Stimulated activated CD8-positive, alpha-beta memory T cell treated with anti-CD3 and anti-CD28 coated beads, Interleukin-2, amount 100 ng/mL, for 48 hours (primary cell): ENCODE measurements at places on chromosomes 3 and 15.

GRCh38 chr15:70491201-70491621 is 272.1 kb downstream of the UACA start:
- no peak for DNase-seq

DNA sequence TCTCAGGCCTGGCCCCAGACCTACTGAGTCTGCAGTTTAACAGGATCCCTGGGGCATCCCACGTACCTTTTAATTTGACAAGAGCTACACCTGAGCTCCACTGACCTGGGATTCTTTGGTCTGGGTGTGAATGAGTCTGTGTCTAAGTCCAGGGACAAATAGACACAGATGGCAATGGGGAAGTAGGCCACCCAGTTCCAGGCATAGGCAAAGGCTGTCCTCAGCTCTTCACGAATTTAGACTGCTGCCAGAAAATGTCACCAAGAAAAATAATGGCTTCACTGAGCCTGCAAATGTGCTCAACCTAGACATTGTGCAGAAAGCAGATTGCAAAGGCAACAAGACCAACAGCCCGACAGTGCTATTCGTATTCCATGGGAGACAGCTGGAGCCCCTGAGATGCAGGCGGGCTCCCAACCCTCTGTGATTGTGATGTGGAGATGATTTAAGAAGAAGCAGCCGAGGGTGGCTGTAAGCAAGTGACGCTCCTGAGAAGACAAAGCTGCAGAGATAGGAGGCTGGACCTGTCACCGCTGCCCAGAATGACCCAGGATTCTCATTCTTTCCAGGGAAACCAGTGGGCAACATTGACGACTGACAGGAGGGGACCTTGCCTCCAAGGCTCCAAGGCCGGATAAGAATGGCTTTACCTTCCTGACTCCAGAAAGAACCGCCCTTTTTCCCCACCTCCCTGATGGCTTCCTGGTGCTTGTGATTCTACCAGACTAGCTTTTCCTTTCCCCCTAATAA is 39.8 kb upstream of the IREB2 start:
- no peak for DNase-seq

DNA sequence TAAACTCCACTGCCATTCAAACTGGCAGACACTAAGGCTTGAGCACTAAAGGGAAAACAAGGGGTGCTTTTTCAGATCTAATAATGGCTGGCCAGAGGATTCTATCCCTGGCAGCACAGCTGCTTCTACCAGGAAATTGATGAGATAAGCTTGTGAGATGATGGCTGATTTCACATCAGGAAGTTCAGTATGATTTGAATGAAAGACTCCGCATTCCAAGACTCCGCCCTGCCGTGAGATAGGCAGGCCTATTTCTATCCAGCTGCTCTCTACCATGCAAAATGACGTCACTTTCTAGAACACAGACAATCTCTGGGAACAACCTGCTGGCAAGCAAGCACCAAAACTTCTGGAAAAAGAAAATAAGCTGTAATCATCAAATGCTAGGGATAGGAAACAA is 171.8 kb downstream of the WDR76 start:
- DNase-seq = no peak

- no peak for DNase-seq
Observed at GRCh38 chr3:186540835-186541226, 3.3 kb downstream of the CRYGS start.

DNA sequence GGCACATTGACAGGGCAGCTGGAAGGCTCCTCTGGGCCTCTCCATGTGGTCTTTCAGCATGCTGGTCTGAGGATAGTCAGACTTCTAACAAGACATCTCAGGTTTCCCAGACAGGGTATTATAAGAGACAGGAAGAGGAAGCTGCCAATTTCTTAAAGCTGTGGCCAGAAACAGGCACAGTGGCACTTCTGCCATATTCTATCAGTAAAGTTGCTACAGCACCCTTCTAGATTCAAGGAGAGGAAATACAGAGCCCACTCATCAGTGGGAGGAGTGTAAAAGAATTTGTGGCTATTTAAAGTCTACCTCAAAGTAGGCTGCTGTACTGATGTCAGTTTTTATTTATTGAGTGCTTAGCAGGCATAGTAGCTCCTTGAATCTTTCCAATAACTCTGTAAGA is 55.5 kb downstream of the BTD start:
- no peak for DNase-seq

- no peak for DNase-seq
Observed at GRCh38 chr3:193310914-193311723, 67.4 kb downstream of the ATP13A5 start.

DNA sequence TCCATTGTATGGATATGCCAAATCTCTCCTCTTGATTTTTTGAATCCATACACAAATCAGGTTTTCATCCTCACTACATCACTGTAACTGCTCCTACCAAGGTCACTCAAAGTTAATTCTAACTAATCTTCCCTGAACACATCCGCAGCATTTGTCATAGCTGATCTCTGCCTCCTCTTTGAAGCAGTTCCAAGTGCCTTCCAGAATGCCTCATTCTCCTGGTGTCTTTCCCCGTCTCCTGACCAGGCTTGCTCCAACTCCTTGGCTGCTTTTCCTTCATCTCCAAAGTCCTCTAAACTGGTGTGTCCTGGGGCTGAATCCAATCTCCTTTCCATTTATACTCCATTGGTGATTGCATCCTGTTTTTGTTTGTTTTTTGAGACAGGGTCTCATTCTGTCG is 26.8 kb downstream of the KLHDC8B start:
- no peak for DNase-seq

- no peak for DNase-seq
Observed at GRCh38 chr3:69113536-69113935, 8.9 kb downstream of the LMOD3 start.

- no peak for DNase-seq
Observed at GRCh38 chr15:80459380-80459779, 55.2 kb downstream of the ARNT2 start.

DNA sequence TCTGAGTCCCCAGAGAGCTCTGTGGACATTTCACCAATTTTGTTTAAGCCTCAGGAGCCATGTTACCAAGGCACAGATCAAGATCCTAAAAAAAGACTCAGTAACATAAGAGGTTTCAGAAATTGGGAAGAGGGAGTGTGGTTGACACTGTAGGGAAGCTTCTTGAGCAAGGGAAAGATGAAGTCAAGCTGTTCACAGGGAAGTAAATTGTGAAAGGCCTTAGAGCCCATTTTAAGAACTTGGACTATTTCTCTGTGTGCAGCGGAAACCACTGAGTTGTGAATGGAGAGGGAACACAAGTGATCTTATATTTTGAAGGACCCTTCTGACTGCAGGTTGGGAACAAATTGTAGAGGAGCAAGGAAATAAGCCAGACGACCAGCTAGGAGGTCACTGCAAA is 18.7 kb downstream of the BCL2A1 start:
- DNase-seq = no peak

DNA sequence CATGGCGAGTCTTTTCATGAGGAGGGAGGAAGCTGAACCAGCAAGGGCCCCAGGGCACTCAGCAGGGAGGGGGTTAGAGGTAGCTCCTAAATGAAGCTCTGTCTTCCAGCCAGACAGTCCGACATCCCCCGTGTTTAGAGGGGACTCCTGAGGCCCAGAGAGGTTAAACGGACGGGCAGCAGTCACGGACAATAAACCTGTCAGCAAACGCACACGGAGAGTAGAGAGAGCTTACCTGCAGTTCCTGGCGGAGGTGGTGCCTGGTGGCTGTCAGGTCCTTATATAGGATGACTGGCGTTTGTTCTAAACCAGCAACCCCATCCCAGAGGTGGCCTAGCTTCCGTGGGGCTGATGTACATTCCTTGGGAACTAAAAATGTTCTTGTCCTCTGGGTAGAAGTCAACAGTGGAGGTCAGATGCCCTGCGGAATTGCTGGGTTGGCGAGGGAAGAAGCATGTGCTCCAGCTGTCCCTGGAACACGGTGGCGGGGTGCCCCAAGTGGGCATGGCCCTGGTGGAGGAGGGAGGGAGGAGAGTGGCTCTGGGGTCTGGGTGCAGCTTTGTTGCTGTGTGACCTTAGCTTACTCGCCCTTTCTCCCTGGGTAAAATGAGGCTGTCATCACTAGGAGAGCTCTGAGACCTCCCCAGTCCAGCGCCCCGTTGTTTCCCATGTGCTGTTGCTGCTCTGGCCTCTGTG is 2.1 kb downstream of the GHRL start:
- DNase-seq = no peak

- no peak for DNase-seq
Observed at GRCh38 chr3:112582244-112582874, 20.5 kb downstream of the SLC35A5 start.

DNA sequence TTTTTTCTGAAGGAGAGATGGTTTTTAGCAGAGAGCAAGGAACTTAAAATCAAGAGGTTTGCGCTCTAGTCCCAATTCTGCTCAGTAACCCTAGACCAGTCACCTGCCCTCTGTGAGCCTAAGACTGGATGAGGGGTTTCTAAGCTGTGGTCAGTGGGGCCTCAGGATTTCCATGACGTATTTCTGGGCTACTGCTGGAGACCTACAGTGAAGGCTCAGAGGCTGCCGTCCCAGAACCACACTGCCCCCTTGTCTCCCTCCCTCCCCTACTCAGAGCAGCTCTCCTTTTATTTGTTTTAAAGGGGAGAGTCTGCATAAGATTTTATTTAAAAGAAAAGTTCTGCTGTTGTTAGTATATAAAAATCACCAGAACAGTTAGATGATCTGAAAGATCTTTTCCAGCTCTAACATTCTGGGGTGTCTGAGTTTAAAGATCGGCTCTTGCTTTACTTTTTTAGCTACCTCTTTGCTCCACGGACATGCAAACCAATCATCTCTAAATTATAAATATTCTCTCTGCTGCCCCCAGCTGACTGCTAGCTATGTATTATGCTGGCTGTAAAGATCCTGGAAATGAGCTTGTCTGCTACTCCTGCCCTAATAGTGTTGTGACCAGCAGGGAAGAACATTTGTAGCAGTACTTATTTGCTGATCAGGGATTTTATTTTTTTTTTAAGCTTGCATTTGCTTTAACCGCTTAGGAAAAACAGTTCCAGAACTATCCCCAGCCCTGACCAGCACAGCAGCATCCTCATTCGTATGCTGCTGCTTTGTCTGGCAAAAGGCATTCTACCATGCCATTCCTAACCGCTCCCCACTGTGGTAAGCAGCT is 28.6 kb upstream of the NDUFB4 start:
- DNase-seq = no peak

DNA sequence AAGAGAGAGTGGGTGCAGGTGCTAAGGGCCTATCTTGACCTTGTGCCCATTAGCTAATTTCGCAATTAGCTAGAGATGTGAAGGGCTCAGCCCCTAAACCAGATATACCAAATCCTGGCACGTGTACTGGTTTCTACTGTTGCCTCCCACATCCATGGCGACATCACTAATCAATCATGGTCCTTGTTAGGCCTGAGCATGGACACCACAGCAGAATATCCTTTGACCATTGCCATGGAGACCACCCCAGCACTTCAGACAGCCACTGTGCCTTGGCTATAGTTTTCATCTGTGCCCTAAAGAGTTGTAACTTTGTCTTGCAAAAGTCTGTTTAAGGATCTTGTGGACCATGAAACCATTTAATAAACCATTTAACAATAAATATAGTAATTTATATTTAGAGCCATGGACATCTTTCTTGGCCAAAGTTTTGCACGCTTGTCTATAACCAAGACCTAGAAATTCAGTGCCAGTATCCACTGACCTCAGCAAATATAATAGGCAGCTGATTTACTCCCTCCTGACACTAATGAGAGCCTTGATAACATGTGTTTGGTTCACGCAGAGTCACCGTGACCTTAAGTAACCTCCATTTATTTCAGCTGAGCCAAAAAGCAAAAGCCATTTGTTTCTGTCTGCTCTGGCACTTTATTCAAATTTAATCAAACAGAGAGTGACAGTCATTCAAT is 43.4 kb downstream of the COLQ start:
- DNase-seq = no peak

DNA sequence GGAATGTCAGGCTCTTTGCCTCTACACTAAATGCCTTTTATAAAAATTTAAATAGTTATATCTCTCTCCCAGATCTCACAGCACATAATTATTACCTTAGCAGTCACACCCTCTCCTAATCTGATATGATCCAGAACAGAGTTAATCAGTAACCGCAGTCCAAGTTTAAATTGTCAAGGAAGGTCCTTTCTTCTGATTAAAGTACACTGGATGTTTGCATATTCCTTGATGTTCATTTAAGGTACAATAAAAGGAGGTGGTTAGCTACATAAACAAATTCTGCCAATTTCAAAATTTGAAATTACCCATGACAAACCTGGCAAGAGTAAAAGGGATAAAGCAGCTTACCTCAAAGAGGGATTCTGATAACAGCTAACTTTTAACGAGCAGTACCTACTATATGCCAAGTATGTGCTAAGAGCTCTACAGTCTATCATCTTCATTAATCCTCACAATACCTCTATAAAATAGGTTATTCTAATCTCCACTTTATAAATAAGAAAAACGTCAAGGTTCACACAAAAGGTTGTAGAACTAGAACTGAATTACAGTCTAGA is 4.3 kb downstream of the GOLIM4 start:
- no peak for DNase-seq

- no peak for DNase-seq
Observed at GRCh38 chr3:181752202-181752671, 40.5 kb downstream of the SOX2 start.

DNA sequence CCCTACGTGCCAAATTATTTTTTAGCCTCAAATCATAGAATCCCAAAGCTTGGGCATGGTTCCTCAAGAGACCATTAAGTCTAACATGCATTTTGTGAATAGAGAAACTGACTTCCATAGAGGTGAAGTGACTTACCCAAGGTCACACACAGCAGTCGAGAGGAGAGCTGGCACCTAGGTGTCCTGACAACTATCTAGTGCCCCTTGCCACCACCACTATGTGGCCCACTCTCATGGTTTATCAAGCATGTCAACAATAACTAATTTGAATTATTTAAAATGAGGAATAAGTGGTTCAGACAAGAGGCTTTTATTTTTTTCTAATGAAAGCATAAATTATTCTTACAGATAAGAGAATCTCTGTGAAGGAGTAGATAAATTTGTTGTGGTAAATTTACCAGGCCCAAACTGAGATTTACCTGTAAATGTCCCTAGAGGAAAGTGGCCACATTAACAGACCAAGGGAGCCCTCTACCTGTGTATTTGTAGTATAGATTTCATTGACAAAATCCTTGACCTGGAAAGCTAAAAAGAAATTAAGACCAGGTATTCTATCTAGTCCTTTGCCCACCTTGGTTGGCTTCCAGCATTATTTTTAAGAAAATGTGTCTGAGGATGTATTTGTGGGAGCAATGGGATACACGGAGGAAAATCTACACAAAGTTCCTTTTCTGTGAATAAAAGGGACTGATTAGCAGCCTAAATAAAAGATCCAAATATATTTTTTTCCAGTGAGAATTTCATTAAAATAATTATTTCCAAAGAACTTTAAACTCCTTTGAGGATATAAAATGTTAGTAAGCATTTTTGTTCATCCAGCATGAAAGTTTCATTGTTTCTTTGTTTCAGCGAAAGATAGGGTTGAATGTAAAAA is 49.1 kb downstream of the IQCH start:
- no peak for DNase-seq
